ENCODE measurements at places on chromosomes 3 and 15.

DNA sequence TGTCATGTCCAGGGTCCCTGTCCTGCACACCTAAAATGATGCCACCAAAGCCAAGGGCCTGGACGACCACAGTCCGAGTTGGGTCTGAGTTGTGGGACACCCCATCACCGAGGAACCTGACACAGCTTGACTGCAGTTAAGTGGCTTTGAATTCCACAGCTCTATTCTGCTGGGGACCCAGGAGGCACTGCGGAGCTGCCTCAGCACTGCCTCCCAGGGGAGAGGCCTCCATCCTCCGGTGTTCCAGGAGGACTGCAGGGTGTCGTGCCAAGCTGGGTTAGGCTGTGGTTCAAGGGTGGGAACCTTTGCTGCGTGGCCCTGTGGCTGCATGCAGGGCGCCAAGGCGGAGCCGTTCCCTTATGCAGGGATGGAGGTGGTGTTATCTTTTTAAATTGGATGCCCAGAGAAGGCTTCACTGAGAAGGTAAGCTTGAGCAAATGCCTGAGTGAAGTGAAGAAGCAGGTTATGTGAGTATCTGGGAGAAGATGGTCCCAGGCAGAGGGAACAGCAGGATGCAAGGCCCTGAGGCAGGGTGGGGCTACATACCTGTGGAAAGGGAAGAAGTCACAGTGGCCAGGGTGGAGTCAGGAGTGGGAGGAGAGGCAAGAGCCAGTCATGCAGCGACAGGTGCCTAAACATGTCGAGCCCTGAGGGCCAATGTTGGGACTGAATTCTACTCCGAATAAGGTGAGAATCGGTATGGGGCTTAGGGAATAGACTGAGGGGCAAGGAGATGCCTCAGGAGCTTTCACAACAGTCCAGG lies 144.8 kb downstream of the TPRA1 start:
- DNase-seq, result no peak

DNA sequence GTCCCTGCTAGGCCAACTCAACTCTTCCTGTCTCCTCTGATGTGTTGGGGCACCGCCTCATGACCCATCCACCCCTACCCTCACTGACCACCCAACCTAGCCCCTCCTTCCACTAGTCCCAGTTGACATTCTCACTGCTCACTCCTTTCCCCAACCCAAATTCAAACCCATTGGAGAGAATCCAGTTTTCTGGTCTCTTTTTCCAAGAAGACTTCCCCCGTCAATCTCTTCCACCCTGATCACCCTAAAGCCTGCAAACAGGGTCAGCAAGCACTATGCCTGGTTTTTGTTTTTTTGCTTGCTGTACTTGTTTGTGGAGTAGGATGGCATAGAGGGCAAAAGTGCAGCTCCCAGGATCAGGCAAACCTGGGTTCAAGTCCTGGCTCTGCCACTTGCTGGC lies 176.6 kb upstream of the PPP2R3A start:
- DNase-seq, result no peak

DNA sequence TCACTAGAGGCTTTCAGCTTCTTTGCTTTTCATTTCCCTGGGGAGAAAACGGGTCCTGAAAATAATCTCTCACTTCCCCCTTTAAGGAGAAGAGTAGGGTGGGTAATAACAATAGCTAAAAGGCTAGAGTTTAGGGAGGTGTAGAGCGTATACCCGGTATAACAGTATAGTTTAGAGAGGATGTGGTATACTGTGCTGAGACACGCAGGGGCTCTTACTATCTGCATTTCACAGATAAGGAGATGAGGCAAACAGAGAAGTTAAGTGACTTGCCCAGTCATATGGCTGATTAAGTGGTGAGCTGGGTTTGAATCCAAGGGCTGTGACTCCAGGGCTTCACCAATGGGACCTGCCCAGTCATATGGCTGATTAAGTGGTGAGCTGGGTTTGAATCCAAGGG lies 15.0 kb upstream of the KCNMB3 start:
- DNase-seq, result no peak

- DNase-seq, result no peak
Measured at GRCh38 chr3:78729946-78730345, 1037.9 kb downstream of the ROBO1 start.

- no peak for DNase-seq
Measured at GRCh38 chr15:101256757-101257156, 4.9 kb upstream of the CHSY1 start.

DNA sequence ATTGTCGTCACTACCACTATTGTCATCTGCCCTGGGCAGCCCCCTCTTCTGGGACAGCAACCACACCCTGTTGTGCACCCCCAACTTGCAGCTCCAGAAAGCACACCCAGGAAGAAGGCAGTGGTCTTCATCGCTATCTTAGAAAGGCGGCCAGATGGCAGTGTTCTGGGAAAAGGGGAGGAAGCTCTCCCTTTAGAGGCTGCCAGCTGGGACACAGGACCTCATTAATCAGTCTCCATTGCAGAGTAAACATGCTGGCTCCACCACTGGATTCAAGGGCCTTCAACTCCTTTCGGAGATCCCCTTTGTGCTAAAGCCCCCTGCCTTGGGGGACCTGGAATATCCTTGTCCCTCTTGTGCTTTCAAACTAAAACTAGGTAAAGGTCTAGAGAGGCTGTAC lies 199.3 kb upstream of the LINGO1 start:
- no peak for DNase-seq

DNA sequence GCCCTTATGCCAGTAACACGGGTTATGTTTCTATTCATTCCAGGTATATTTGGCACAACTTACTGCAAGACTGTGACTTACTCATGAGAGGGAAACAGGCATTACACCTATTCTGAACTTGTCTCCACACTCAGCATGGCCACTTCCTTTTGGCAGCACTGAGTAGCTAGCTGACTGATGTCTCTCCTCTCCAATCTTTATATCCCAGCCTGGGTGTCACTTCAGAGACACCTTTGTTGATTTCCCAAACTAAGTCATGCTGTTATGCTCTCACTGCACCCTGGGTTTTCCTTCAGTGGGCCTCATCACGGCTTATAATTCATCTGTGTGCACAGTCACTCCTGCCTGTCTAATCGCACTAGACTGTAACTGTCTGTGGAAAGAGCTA lies 114.8 kb downstream of the MYLK start:
- DNase-seq, result no peak
